ENCODE measurements at places on chromosomes 2 and 18.

GRCh38 chr18:47168913-47169312, 7.3 kb downstream of the IER3IP1 start:
- no peak for DNase-seq

DNA sequence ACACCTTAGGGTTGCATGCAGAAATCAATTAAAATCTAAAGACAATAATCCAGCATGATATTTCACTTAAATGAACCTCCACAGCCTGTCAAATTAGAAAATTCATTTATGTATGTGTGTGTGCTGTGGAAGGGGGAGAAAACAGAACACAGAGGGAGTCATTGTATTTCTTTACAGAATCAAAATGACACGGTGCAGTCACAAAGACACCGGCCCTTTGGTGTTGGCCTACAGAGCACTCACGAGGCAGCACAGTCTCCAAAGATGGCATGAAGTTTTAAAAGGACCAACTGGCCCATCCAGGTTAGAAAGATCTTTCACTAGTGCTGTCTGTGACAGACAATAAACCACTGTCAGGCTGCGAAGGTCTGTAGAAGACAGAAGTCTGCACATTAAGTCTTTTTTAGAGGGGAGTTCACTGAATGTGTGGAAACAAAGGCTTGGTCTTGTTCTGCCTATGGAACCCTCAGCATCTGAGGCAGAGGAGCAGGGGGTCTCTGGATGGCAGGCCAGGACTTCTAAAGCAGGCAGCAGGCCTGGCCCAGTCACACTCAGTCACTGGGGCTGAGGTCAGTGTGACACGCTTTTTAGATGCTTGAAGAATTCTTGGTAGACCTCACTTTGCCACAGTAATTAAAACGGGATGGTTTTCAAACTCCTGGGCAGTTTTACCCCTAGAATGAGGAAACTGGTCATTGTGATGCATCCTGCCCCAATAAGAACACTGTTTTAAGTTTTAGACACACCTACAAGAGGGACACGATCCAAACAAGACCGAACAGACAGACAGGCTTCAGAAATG, 184.9 kb downstream of the AFF3 start:
- DNase-seq: no peak

DNA sequence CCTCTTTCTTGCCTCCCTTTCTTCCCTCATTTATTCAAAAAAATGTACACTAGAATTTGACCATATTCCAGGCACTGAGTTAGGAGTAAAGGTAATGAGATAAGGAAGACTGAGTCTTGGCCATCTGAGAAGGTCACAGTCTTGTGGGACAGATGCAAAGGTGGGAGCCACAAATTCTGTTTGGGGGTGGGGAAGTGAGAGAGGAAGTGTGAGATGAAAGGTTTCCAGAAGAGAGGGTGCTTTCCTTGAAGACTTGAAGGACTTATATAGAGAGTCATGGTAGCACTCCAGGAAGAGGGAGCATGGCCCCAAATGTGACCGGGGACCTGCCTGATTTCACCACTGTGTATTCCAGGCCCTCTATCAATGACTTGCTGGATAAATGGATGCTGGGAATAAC, 320.6 kb downstream of the LPIN1 start:
- no peak for DNase-seq

DNA sequence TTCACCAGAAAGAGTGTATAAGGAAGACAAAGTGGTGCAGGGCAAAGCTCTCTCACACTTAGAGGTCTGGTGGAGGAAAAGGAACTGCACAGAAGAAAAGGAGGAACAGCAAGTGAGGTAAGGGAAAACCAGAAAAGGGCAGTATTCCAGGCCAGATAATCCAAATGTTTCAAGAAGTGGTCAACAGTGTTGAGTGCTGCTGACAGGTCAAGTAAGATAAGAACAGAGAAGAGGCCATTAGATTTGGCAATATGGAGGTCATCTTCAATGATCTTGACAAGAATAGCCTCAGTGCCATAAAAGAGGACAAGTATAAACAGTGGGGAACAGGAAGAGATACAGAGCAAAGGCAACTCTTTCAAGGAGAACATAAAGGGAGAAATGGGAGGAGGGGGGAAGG, 15.0 kb downstream of the ADD2 start:
- no peak for DNase-seq

- DNase-seq: no peak
Measured at GRCh38 chr18:77129150-77129551, 3.4 kb downstream of the MBP start.

- DNase-seq: no peak
Measured at GRCh38 chr18:46222710-46223360, 118.7 kb downstream of the HAUS1 start.

- no peak for DNase-seq
Measured at GRCh38 chr2:120014226-120014980, 1.5 kb downstream of the EPB41L5 start.

GRCh38 chr2:99607454-99607853, 117.6 kb upstream of the REV1 start:
- no peak for DNase-seq

GRCh38 chr18:25180973-25181548, 170.9 kb downstream of the ZNF521 start:
- DNase-seq: no peak

DNA sequence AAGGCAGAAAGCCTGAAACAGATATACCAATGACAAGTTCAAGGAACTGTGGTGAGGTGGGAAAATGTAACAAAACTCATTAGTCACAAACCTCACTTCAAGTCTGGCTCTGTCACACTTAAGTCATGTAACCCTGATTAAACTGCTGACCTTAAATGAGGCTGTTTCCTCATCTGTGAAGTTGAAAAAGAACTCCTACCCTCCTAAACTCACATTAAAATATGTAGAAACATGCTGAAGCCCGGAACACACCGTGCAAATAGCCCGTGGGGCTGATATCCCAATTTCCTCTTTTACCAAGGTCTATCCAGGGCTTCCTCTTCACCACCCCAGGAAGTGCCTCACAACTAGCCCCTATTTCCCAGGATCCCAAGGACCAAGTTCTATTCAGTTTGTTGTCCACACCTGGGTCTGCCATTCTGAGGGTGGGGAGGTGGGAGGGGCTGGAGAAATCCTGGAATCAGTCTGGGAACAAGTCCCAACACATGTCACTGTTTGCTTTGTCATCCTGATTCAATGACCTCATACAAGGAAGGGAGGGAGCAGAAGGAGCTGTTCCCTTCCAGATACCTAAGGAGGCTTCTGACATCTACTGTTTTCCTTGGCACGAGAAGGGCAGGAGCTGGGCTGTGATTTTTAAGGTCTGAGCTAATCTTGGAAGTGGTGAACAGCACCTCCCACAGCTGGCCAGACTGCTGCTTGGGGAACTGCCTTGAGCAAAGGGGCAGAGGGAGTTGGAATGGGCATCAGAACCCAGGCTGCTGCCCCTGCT, 42.3 kb downstream of the SLC4A1AP start:
- DNase-seq: no peak

GRCh38 chr2:33014268-33014667, 67.5 kb downstream of the LTBP1 start:
- no peak for DNase-seq

- DNase-seq: no peak
Measured at GRCh38 chr2:86358957-86359356, 21.5 kb upstream of the REEP1 start.

DNA sequence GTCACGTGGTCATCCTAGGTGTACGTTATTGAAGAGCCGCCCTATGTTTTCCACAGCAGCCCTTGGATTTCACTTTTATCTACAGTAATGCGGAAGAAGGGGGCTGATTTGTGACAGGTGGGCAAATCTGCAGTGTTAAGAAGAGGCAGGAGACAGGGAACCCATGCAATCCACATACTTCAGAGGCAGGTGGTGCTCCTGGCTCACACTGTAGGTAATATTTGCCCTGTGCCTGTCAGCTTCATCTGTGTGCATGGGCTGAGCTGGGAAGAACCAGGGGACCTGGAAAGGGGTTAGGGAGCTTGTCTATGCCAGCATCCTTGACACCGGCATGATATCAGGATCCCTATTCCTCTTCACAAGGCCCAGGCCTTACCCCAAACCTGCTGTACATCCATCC, 183.9 kb downstream of the SH3RF3 start:
- DNase-seq: no peak

DNA sequence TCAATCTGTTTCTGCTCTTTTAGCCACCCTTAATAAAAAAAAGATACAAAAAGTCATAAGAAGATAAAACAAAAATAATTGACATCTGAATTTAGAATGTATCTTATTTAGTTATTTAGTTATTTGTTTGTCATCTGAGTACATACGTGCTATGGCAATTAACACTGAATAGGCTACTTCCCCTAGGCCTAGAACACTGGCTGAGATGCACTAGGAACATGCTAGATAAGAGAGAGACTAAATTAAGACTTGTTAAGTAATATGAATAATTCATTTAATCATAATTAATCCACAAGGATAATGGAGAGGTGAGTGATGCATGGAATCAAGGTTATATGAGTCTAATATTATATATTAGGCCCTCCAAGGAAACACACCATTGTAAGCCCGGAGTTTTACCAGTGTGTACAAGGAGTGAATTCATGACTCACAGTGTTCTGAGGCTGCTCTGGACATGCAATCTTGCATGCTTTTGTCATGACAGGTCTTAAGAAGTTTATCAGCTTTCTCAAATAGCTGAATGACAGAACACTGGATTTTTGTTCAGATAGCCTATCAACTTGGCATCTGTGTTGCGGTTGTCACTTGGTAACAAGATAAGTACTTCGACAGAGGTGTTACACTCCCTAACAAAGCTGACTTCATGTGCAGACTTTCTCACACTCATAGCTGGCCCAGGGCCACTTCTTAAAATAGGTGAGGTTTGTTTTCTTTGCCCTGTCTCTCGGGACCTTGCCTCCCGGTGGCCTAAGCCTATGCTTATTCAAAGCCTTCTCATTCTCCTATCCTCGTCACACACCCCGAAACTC, 5.0 kb upstream of the SERPINB2 start:
- DNase-seq: no peak

Measured in stimulated activated CD8-positive, alpha-beta memory T cell treated with anti-CD3 and anti-CD28 coated beads, Interleukin-15, amount 100 ng/mL, for 48 hours (primary cell).